Ecto neural progenitor cell (in vitro differentiated cells): ENCODE measurements at places on chromosomes 13 and 19.

DNA sequence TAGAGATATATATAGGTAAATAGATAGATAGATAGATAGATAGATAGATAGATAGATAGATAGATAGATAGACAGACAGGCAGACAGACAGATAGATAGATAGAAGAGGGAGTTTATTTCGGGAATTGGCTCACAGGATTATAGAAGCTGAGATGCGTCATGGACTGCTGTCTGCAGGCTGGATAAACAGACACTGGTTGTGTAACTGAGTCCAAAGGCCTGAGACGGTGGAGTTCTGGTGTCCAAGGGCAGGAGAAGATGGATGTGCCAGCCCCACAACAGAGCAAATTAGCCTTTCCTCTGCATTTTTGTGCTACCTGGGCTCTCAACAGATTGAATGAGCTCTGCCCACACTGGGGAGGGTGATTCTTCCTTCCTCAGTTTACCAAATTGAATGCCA, 2.7 kb downstream of the CYP4F3 start:
- DNase-seq, result no peak

DNA sequence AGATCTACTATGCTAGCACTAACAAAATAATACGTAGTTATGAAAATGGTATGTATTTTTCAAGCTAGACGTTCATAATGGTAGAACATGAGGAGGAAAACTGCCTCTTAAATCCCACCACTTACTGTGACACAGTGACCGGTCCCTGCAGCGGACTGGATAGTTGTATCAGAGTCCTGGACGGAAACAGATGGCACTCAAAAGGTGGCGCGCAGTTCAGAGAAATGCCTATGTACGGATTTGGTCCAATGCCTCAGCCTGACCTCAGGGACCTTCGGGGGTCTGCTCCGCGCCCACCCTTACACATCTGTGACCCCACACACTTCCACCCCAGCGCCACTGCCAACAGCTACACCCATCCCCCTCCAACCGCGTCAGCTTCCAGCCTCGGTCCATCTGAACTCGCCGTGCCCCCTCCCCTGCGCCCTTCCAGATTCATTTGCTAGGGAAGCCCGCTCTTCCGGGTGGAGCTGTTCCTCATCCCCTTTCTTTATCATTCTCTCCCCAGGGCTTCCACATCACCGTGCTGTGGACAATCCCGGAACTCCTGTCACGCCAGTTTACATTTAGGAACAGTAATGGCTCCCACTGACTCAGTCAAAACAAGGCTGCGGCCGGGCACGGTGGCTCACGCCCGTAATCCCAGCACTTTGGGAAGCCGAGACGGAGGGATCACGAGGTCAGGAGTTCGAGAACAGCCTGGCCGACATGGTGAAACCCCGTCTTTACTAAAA, 792 bp upstream of the LENG8 start:
- peak; percentile 71 for DNase-seq

- no peak for DNase-seq
Measured at GRCh38 chr13:109146393-109146792, 517.0 kb downstream of the MYO16 start.

DNA sequence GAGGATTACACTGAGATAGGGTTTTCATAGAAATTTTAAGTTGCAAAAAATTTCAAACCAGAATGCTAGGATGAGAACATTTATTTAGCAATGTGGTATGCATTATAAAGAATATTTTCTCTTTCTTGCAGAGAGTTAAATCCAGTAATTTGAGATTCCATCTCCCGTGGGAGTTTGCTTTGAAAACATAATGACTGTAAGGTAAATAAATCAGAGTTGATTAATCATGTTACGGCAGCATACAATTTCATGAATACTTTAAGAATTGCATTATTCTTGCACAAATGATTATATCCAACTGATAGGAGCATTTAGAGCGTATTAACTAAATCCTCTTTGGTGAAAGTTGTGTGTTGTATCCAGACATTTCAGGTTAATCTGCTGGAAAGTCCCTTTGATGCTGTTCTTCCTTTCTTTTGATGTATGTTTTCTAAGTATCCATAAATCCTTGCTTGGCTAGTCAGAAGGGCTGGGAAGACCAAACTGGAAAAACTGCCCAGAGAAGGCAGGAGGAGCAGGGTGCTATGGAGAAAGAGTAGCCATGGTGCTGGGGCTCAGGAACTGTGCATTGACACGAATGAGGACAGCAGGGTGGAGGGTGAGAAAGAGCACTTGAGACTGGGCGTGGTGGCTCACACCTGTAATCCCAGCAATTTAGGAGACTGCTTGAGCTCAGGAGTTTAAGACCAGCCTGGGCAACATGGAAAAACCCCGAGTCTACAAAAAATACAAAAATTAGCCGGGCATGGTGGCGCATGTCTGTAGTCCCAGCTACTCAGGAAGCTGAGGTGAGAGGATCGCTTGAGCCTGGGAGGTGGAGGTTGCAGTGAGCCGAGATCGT, 4.8 kb upstream of the GJA3 start:
- no peak for DNase-seq

DNA sequence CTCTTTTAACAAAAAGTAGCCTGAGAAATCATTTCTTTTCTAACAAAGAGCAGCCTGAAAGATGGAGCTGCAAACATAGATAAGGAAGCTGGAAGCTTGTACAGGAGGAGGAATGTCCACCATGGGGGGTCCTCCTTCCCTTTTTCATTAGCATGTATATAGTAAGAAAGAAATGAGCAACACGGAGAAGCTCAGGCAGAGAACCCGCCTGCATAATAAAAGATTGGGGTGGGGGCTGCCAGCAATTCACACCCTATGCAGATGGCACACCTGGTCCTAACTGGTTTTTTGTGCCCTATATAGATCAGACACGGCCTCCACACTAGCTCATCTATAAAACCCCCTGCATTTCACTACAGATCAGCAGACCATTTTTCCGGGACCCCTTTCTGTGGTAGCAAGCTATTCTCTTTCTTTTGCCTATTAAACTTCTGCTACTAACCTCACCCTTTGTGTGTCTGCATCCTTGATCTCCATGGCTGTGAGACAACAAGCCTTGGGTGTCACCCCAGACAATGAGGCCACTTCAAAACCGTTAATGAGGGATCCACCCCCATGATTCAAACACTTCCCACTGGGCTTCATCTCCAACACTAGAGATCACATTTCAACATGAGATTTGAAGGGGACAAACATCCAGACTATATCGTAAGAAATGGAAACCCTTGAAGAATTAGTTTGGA, 167.5 kb upstream of the FREM2 start:
- DNase-seq, result no peak

- DNase-seq, result no peak
Measured at GRCh38 chr13:67353031-67353430, 122.9 kb upstream of the PCDH9 start.

DNA sequence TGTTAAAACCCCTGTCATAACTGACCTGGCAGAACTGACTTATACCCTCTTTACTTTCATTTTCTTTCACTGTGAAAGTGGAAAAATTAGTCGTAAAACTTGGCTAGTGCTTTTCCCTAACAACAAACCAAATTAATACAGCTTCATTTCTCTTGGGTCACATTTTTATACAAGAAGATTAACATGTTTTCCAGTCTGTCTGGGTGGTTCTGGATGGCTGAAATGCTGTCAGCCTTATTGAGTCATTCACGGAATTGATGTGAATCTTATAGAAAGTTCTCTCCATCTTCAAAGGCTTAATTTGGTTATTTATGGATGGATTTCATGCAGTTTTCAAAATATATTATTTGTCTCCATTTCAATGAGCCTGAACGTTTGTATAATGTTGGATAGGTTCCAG, 440.0 kb downstream of the KCTD12 start:
- DNase-seq, result no peak

GRCh38 chr13:95784161-95784899, 107.4 kb downstream of the DNAJC3 start:
- DNase-seq, result no peak

- no peak for DNase-seq
Measured at GRCh38 chr13:30091691-30092090, 215.7 kb downstream of the KATNAL1 start.

DNA sequence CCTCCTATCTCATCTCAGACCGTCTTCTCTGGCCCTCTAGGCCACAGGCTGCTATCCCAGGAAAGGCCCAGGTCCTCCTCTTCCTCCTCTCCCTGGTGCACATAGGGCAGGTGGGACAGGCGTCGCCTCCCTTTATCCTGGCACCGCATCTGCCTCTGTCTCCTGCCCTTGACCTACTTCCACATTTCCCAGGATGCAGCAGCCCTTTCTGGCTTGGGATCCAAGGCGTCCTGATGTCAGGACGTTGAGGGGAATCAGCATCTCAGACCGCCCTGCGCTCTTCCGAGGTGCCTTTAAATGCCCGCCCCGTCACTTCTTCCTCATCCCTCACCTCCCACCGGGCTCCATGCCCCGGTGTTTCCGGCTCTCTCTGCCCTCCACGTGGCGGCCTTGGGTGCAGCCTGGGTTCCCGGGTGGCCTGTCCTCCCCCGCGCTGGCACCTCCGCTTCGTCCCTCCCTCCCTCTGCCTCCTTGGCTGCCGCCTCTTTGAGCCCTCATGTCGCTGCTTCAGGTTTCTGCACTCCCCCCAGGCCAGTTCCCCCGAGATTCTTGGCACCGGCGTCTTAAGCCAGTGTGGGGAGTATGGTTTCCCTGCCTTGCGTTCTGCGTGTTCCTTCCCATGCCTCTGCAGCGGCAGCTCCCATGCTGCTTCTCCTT, 66.3 kb downstream of the KDM4B start:
- no peak for DNase-seq

- DNase-seq, result no peak
Measured at GRCh38 chr19:34348899-34349487, 16.0 kb upstream of the GPI start.

- DNase-seq, result peak; percentile 82
Measured at GRCh38 chr19:47444388-47444821, 25.1 kb upstream of the MEIS3 start.

DNA sequence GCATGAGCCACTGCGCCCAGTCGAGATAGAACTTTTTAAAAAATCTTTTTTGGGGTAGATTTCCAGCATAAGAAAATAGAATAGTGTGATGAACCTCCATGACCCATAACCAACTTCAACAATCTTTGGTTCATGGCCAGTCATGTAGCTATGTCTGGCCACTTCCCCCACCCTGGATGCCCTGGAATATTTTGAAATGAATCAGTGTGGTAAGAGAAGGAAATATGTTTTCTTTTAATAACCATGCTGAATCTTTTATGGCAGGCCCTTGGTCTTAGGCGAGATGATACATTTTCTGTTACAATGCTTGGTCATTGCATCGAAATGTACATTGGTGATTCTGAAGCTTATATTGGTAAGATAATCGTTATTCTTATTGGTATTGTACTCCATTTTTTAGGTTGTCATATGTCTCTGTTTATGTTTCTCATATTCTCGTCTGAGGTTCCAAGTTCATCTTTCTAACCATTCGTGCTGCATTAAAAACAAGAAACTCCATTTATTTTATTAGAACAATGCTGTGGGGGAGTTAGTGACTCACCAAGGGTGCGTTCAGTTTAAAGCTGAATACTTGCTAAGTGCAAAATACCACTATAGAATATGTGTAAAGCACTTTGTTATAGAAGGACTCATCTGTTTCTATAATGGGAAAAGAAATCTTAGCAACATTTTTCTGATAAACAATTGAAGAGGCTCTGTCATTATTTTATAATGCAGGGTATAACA, 16.4 kb upstream of the UPF3A start:
- no peak for DNase-seq

GRCh38 chr19:49988433-49988832, 27.5 kb upstream of the SIGLEC11 start:
- no peak for DNase-seq

GRCh38 chr19:3387645-3388589, 21.5 kb downstream of the NFIC start:
- no peak for DNase-seq

GRCh38 chr19:49151267-49152118, 3.7 kb downstream of the HRC start:
- DNase-seq, result peak; percentile 86

- DNase-seq, result peak; percentile 99
Measured at GRCh38 chr19:5719961-5720790, at the start of the genes CATSPERD and LONP1. Gene CATSPERD (plus strand): TSS chr19:5720637. CDS start chr19:5720738, 101 bp downstream. Gene LONP1 (minus strand): TSS chr19:5720146. CDS start chr19:5720132, 14 bp downstream.

- no peak for DNase-seq
Measured at GRCh38 chr19:2327773-2328400, 499 bp downstream of the LSM7 start.

- DNase-seq, result no peak
Measured at GRCh38 chr19:947707-948539, 22.1 kb downstream of the ARID3A start.

DNA sequence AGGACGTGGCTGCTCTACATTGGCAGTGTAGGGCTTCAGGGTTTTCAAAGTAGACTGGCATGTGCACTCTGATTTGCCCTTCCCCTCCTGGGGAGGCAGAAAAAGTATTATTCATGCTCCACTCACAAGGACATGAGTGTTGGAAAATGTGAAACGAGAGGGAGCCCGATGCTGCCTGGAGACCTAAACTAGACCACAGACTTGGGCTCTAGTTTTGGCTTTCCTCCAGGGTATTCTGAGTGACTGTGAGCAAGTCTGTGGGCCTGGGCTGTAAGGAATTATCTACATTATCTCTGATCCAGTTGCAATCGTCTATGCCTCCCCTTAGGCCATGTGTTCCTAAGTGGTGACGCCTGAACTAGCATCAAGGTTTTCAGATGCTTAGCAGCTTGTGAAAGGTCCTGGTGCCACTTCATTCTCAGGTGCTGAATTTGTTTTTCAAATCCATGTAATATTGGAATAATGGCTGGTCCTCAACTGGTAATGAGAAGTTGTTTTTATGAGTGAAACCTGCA, 55.0 kb downstream of the MRPL57 start:
- DNase-seq, result no peak

- peak; percentile 50 for DNase-seq
Measured at GRCh38 chr13:34750078-34750931, 191.8 kb upstream of the NBEA start.

DNA sequence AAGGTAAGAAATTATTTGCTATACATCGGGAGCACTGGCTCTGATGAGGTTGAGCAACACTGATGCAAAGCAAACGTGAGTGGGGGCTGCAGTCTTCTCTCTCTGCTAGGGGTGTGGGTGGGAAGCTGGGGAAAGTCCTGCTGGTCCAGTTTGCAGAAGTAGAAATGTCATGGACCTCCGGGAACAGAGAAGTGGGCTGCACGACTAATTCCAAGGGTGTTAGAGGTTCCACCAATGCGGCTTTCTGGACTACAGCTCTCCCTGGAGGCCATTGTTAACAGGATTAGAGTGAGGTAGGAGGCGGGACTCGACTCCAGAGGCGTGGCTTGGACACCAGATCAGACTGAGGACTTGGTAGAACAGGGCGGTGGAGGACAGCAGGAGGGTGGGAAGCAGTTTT, 5.7 kb upstream of the FBXO27 start:
- DNase-seq, result peak; percentile 78

DNA sequence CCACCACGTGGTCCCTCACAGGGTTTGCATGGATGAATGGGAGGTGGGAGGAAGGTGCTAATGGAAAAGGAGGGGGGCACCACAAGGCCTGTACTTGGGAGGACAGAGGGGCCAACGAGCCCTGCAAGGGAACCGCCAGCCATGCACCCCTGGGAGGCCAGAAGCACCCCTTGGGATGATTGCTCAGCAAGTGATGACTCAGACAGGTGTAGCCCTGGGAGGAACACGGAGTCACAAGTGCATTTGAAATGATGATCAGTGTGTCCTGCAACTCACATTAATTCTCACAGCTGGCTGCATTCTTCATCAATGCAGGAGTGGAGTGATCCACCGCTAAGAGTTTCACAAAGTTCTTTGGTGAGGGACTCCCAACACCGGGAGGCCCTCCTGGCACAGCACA, 82.8 kb upstream of the ZNF254 start:
- DNase-seq, result no peak

- no peak for DNase-seq
Measured at GRCh38 chr13:83824560-83824959, 57.7 kb downstream of the SLITRK1 start.

- DNase-seq, result no peak
Measured at GRCh38 chr19:52584736-52585440, 14.8 kb downstream of the ZNF701 start.

- DNase-seq, result no peak
Measured at GRCh38 chr19:16180611-16181010, 4.6 kb upstream of the FAM32A start.
